ENCODE measurements at places on chromosomes 5 and 9.

- no peak for DNase-seq
Measured at GRCh38 chr5:94467346-94467953, 151.0 kb downstream of the KIAA0825 start.

- no peak for DNase-seq
Measured at GRCh38 chr9:6884101-6884500, 126.3 kb downstream of the KDM4C start.

- DNase-seq, result peak; percentile 76
Measured at GRCh38 chr9:131464354-131465000, 38.2 kb upstream of the POMT1 start.

DNA sequence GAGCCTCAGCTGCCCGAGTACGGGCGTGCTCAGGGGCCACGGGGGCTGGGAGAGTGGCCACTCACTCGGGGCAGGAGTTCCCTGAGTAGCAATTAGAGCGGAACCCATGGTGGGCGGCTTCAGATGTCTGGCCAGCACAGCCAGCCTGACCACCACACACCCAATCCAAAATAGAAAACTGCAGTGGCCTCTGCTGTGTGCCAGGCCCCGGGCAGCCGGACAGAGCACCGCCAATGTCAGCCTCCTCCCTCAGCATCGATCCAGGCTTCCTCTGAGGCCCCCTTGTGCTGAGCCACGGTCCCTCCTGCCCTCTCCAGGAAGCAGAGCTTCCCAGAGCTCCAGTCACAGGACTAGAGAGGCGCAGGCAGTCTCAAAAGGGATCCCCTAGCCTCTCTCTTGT, 2.7 kb downstream of the ADAMTS2 start:
- no peak for DNase-seq

- no peak for DNase-seq
Measured at GRCh38 chr5:61831736-61832135, 474.3 kb upstream of the KIF2A start.

DNA sequence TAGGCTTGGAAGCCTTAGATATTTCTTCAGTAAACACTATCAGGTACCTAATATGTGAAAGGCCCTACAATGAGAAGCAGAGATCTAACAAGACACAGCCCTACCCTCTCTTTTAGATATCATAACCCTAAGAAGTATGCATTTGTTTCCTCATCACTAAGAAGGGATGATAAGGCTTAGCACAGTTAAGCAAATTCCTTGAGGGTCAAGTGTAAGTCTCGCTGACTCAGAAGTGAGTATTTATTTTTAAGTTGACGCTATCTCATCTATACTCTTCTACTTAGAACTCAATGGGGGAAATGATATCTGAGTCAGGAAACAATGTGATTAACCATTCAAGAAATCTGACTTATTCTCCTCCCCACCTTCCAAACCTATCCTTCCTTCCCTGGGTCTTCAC, 149.7 kb downstream of the ESM1 start:
- no peak for DNase-seq

DNA sequence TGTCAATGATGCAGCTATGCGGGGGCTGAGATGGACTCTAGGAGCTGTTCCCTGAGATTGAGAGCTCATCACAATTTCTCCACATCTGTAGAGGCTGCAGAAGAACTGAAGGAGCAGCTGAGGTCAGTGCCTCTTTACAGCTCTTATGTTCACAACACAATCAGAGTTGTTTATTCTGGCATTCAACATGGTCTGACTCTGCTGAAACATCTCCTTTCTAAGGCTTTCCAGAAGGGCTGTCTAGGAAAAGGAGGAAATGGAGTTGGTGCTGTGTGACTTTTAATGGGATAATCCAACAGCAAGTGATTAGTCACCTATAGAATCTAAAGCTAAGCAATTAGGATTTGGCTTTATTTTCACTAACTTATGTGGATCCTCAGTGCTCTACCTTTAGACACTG, 6.0 kb downstream of the POU5F2 start:
- no peak for DNase-seq

- DNase-seq, result no peak
Measured at GRCh38 chr9:37215830-37216229, 95.5 kb downstream of the ZCCHC7 start.
